ENCODE measurements at places on chromosomes 6 and 20.

DNA sequence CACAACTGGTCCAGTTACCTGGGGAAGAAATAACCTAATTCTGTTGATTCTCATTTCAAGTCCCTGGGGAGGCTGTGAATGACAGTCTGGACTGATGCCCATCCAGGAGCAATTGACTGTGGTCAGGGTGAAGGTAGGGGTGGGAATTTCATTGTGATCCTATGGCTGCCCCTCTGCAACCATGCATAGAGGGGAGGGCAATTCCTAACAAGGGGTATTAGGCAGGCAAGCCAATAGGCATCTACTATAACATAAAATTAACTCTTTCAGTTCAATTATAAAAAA is 44.0 kb upstream of the TRAM2 start:
- DNase-seq = no peak

GRCh38 chr6:136435101-136435500 is 115.1 kb downstream of the MAP7 start:
- no peak for DNase-seq

DNA sequence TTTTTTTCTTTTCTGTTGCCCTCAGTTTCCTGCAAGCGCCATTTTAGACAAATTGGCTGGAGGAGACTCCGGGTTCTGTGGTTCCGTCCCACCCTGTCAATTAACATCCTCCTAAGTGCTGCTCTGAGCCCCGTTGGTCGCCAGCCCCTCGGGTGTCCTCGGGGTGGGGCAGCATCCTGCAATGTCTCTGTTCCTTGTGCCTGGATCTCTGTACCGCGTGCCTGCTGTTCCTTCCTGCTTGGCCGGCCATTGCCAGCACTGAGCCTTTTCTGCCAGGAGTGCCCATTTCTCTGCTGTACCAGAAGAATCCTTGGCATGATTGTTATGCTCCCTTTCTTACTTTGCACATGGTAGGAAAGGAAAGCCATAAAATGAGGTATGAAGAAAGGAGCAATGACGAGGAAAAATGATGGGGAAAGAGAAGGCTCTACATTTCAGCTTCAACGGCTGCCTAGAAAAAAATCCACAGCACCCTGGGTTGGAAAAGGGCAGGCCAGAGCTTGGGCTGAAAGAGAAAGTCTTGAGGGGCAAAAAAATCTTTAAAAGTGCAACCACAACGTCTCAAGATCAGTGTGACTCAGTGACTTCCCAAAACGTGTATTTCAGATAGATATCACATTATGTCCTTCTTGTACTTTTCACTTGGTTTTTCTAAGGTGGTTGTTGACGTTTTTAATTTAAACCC is 256.7 kb downstream of the CLIC5 start:
- no peak for DNase-seq

DNA sequence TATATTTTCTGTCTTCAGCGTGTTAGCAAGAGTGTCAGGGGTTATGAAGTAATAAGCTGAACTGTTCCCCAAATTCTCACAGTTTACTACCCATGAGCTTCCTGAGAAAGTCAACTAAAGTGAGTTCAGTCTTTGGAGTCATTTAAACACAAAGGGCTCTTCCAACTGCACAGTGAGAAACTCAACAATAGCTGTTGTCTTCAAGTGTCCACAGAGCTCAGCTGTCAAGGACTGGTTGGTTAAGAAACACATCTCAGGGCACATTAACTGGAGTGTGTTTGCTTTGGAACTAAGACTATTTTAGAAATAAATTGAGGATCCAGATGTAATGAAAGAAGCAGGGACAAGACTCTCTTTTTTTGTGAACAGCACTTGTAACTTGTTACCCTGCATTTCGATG is 241.4 kb upstream of the SOX4 start:
- DNase-seq = no peak

DNA sequence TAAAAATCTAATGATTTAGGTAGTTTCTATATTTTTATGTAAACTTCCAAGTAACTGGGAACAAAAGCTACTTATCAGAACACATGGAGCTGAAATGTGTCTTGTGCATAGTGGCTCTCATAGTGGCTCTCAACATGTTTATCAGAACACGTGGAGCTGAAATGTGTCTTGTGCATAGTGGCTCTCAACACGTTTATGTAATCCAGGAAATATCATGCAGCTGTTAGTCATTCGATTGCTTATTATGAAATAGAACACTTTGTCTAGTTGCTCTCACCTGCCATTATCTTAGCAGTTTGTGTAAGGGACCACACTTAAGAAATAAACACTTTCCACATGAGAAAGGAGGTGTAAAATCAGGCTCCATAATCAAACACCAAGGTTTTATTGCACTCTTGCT is 119.2 kb upstream of the ASCC3 start:
- DNase-seq = no peak

GRCh38 chr20:6519556-6519955 is 247.9 kb upstream of the BMP2 start:
- DNase-seq = no peak

DNA sequence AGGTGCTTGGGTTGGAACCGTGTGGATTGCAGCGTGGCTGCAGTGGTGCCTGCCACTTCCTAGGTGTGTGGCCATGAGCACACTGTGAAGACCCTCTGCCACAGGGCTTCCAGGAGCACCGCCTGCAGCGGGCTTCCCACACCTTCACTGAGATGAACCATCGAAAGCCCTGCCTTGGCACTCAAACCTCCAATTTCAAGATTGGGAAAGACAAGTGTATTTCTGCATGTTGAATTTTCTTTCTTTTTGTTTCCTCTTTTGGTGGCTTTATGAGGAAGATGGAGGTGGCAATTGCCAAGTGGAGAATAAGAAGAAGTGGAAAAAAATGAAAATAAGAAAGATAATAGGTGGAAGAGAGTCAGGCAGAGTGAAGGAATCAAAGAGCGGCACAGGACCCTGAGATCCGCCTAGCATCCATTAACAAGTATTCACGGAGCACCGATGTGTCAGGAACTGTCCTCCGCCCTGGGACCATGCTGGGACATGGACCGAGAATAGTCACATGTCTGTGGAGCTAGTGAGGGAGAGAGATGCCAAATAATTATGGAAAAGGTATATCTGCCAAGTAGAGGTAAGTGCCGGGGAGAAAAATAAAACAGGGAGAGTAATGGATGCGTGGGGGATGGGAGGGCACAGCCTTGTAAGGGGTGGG is 159.9 kb downstream of the BCAS1 start:
- no peak for DNase-seq

DNA sequence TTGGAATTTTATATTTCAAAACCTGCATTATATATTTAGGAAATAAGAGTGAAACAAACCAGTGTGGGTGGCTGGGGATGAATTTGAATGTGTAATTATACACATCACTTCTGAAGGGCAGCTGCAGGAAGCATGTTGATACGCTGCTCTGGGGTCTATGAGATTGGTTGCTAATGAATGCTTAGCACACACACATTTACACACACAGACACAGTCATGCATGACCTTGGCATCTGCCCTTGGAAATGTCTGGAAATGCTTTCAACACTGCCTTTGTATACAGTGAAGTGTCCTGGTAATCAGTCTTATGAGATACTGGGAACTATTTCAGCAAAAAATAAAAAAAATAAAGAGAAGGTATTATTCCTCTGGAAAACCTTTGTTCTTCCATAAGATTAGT is 83.4 kb downstream of the ELOVL4 start:
- DNase-seq = no peak

DNA sequence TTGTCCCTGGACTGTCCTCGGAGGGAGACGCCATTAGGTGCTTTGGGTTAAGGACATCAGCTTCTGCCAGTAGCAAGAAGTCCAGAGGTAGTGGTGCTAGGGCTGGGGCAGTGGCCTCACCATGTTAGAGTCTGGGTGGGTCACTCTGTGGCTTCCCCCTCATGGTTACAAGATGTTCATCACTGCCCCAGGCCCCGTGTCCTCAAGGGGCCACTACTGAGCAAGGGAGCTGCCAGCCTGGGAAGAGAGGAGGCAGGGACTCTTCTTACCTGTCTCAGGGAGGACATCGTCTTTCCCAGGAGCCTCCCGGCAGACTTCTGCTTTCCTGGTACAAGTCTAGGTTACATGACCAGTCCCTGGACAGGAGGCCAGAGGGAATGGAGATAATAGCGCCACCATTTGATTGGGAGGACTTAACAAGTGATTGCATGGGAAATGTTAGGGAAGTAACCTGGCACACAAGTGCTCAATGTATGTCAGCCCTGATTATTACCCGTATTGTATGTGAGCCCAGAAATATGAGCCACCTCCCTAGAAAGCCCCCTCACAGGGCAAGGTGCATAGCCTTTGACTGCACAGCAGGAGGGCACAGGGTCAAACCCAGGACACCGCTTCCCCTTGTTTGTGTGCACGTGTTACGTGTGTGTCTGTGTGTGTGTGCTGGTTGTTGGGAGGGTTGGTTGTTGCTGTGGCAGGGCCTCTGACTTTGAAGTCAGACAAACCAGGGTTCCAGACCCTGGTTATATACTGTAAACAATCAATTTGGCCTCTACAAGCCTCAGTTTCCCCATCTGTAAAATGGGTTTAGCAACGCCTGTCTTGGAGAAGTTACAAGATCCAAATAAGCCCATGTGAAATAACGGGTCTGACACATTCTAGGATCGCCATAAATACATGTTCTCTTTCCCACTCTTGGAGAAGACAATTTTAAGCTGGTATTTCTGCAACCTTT is 30.0 kb downstream of the SIRPA start:
- no peak for DNase-seq

GRCh38 chr6:89310929-89311328 is 4.2 kb downstream of the GABRR2 start:
- DNase-seq = no peak
